ENCODE measurements at places on chromosomes 2 and 18.

GRCh38 chr2:7766088-7766722, 849.0 kb downstream of the RNF144A start:
- no peak for DNase-seq

- no peak for DNase-seq
Observed at GRCh38 chr2:123971564-123972318, 53.3 kb upstream of the CNTNAP5 start.

DNA sequence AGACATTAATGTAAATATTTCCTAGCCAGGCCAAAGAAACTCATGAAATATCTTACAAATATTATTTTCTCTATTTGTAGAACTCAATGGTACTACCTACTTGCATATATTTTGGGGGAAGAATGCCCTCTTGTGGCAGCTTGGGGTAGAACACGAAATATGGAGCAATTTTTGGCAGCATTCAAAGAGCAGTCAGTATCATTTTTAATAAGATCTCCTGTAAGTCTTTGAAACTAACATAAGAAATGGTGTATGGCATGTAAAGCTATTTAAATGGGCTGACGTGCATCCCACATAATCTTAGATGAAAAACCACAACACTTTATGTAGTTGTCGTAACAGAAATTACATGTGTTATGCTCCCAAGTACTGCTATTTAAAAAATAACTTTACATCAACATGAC, 62.3 kb upstream of the CCDC195 start:
- DNase-seq: peak; percentile 69

DNA sequence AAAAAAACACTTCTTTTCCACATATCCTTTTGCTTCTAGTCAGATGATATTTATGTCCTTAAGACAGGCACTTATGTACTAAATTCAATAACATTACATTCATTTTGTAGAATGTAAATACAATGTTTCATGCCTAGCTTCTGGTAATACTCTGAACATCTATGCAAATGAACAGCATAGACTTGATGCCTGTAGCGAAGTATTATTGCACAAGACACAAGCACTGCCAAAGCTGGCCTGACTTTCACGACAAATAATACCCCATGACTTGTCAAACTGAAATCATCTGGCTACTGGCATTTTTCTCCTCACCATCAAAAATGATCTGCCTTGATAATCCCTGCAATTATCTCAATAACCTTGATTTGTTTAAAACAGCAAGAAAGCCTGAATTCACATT, 101.3 kb downstream of the L3MBTL4 start:
- no peak for DNase-seq

GRCh38 chr2:96685577-96686459, 43.3 kb downstream of the FER1L5 start:
- no peak for DNase-seq

DNA sequence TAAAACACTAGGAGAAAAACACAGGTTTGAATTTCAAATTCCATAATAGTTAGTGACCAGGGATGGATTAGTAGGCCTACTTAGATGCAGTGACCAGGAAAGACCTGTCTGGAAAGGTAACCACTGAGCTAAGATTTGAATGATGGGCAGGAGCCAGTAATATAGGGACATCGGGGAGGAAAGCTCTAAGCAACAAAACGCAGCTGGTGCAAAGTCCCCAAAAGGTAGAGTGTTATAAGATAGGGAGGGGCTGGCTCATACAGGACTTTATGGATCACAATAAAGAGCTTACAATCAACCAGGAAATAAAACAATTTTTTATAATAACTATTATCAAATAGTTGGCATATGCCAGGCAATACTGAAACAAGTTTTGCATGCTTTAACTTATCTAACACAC, 849.4 kb downstream of the LRRTM4 start:
- no peak for DNase-seq

- DNase-seq: no peak
Observed at GRCh38 chr2:15745907-15746702, 154.4 kb downstream of the DDX1 start.

All from A673 (cell line).